ENCODE measurements at places on chromosomes 6 and 20.
A peak's percentile ranks its signal among the peaks of the same experiment; 100 is the strongest.

- DNase-seq = no peak
Measured at GRCh38 chr6:79469376-79470246, 67.6 kb downstream of the LCA5 start.

DNA sequence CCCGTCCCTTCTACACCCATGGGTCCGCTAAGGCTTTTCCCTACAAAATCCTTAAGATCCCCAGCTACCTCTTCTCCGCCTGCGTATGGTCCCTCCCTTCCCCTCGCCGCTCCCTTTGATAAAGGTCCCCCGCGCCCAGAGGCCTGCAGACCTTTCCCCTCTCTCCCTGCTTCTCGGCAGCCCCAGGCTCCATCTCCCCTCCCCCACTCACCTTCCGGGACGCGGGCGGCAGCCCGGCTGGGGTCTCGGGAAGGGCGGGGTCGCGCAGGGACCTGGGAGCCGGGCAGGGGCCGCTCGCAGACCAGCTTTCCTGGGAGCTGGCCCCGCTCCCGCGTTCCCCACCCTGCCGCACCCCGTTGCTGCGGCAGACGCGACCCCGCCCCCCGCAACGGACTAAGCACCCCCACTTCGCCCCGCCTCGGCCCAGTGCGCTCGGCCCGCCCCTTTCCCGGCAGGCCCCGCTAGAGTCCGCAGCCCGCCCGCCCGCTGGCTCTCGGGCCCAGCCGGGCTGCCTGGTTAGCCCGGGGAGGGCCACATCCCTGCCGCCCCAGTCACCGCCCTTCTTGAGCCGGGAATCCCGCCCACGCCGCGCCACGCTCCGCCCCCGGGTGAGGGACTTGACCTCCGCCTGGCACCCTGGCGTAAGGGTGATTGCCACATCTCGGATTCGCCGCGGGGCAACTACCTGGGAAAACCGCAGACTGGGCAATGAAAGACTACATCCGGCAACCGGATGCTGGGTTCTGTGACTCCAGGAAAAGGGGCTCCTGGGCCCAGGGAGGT is at the start of gene FLOT1:
Gene FLOT1, minus strand, starts transcription at position 372 of the 783 bp plus-strand sequence. CDS start 498 bp downstream, outside the sequence.
- DNase-seq = peak; percentile 90

GRCh38 chr6:40352527-40353170 is 234.5 kb downstream of the LRFN2 start:
- no peak for DNase-seq

DNA sequence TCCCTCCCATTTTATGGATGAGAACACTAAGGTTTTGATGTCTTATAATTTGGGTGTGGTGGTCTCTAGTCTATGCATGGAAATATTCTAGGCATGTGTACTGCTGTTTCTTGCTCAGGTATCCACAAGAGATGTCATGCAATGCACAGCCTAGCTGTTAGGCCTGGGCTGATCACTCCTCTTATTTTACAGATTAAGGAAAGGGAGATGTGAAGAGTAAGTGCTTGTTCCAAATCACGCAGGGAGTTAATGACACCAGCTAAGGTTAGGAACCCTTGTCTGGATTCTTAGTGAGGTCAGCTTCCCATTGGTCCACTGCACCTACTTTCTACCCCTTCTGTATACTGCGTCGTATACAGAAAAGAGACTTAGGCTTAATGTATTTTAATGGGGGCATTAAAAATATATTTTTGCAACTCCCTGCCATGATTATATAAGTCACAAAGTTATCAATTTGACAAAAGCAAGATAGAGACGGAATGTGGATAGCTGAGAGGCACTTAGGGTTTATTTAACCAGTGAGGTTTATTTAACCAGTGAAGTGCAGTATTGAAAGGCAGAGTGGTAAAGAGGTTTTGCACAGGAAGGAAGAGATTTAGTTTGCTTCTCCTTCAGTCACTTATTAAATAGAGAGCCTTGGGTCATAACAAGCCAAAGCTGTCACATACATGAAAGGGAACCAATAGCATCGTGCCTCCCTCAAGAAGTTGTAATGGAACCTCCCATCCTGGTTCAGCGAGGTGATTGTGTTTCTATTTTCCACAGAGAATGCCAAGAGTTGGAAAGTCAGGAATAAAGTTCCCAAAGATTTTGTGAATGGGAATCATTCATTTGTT is 95.0 kb upstream of the FAM184A start:
- no peak for DNase-seq

DNA sequence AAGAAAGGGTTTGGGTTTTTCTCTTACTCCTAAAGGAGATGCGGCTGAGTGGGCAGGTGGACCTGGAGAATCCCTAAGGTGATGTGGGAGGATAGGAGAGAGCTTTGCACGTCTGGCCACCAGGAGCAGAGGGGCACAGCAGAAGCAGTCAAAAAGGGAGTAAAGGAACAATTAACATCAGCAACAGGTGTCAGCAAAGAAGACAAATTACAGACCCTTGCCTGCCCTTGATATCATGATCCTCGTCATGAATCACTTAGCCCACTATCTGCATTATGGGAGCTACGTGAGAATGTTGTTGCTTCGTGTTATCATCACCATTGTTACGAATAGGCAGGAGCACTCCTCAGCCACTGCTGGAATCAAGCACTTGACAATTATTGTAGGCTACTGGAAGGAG is 25.5 kb upstream of the ARG1 start:
- DNase-seq = no peak

DNA sequence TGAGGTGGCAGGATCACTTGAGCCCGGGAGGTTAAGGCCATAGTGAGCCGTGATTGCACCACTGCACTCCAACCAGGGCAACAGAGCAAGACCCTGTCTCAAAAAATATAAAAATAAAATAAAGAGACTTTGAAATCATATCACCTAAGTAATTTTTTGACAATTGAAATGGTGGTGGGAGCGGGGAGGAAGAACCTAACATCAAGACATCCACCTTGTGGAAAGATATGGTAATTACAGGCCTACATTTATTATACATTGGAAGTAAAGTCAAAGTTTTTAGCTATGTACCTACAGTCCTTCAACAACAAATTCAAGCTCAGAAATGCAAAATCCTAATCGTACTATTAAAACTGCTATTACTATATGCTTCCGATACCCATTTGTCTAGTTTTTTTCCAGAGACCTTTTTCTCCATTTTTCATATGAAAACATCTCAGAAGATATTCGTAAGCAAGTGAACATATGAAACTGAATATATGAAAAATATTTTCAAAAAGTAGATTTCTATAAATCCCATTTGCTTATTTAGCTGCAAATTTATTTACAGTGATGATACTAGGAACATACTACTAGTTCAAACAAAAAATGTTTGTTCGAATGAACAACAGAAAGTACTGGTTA is 83.3 kb downstream of the SYCP2 start:
- peak; percentile 28 for DNase-seq

GRCh38 chr20:18683839-18684238 is 96.0 kb downstream of the DTD1 start:
- no peak for DNase-seq

DNA sequence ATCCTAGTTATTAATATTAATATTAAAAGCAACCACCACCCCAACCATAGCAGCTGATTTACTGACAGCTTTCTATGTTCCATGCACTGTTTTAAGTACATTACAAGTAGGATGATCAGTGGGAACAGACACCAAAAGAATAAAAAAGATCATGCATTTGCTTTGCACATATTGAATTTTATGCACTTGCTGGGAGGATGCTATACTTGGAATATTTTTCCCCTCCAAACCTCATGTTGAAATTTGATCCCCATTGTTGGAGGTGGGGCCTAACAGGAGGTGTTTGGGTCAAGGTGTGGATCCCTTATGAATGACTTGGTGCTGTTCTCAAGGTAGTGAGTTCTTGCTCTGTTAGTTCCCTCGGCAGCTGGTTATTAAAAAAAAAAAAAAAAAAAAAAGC is 178.9 kb upstream of the MYLIP start:
- DNase-seq = no peak

- DNase-seq = no peak
Measured at GRCh38 chr20:39067526-39068216, 105.5 kb downstream of the DHX35 start.

DNA sequence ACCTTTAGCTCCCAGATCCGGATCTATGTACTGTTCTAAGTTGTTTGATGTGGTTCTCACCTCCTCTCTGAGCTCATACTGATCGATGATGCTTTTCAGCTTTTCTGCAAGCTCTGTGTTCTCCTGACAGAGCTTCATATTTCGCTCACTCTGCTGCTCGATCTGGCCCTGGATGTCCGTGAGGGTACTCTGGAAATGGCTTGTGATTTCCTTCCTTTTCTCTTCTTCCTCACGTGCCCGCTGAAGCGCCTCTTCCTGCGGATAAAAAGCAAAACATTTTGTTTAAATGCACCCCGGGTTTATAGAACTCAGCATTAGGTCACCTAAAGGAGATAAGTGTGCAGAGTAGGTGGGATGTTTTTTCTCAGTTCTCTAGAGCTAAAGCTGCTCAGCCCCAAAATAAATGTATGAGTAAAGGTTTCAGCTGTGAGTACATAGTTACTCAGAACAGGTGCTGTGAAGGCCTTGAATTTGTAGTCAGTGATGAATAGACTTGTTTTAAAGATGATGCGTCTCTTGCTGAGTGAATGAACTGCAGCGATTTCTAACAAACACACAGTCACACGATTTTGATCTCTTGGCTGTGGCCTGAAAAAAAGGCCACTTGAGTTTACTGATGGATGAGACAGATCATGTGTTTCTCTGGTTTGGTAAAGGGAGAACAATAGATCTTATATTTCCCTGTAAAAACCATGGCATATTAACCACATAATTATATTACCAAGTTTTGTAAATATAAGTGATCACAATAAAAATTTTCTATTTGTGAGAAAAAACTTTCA is 29.1 kb downstream of the TXLNB start:
- DNase-seq = peak; percentile 91
